ENCODE measurements at places on chromosomes 3 and 15.

DNA sequence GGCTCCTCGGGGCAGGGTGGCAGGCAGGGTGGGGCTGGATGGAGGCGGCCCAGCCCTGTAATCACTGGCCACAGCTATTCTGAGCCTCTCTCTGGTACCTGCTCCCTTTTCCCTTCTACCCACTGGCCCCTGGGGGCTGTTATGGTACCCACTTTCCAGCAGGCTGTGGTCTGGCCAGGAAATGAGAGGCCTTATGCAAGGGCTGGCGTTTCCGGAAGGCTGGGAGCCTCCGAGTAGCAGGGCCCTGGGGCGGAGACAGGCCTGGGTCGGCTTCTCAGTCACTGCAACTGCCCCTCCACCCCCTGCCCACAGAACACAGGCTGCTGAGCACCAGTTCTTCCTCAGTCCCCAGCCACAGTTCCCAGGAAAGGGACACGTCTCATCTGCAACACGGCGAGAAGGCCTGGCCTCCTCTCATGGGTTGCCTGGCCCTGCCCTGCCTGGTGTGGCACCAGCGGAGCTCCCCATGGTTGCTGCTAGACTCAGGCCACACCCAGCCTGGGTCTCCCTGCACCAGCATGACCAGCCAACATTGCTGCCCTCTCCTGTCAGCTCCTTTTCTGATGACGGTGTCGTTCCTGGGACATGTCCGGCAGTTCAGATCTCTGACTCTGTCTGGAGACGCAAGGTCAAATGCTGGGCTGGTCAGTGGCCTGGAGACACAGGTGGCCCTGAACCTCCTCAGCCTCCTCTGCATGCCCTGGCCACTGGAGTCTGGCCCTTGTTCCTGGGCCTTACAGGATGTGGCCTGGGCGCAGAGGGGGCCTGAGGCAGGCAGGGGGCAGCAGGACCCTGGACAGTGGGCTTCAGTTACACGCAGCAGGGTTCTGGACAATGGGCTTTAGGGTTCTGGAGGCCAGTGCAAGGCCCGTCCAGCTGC is 6.5 kb downstream of the CHST13 start:
- peak; percentile 53 for DNase-seq

GRCh38 chr3:66039590-66039887 is 821 bp upstream of the MAGI1 start:
- peak; percentile 39 for DNase-seq

DNA sequence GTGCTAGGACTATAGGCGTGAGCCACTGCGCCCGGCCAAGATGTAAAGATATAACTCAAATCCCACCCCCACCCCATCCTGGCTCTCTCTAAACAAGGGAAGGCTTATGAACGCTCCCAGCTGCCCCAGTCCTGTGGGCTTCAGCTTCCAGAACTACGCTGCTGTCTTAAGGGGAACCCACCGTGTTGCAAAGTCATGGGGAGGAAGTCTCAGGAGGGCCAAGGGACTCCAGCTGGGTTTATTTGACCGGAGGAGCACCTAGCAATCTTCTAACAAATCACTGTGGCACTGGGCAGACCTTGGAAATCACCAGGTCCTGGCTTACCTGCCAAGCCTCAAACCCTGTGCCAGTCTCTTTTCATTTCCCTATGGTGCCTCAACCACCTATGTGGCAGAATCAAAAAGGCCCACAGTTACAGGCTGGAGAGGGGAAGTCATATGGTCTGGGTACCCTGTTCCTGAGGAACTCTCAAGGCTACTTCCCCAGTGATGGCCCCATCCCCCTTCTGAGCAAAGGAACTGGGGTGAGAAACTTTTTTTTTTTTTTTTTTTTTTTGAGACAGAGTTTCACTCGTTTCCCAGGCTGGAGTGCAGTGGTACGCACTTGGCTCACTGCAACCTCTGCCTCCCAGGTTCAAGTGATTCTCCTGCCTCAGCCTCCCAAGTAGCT is 83.4 kb downstream of the RBPMS2 start:
- DNase-seq, result no peak

DNA sequence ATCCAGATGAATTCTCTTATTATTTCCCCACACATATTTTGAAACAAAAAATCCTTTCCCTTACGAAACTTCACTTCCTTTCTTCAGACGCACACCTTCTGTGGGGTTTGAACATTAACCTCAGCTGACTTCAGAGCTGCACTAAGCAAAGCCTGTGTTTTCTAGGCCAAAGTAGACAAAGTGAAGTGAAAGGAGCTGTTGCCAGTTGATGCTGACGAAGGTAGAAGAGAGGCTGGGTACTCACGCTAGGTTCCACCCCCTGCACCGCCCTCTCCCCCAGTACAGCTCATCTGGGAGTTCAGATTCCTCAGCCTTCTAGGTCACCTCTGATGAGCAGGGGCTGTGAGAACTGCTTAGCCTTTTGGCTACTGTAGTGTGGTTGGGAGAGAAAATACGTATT is 24.1 kb downstream of the DUT start:
- DNase-seq, result no peak

DNA sequence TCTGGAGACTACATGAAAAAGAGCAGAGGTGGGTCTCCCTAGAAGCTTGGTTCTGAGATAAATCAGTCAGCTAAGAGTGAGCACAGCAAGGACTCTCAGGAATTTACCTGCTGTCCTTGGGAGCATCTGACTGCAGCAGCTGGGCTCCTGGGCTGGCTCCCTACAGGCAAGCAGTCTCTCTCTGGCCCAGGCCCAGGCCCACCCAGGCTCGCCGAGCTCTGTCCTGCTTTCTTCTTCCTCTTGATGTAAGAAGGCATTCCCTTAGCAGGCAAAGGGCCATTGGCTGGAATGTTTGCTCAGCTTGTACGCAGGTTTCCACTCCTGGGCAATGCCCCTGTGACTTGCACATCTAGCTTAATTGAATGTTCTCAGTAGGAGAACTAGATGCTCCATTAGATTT is 4.3 kb upstream of the RBP2 start:
- no peak for DNase-seq

GRCh38 chr3:76365275-76365674 is 579.9 kb upstream of the ZNF717 start:
- no peak for DNase-seq

- DNase-seq, result no peak
Observed at GRCh38 chr3:106371971-106372805, 503.4 kb upstream of the CBLB start.

DNA sequence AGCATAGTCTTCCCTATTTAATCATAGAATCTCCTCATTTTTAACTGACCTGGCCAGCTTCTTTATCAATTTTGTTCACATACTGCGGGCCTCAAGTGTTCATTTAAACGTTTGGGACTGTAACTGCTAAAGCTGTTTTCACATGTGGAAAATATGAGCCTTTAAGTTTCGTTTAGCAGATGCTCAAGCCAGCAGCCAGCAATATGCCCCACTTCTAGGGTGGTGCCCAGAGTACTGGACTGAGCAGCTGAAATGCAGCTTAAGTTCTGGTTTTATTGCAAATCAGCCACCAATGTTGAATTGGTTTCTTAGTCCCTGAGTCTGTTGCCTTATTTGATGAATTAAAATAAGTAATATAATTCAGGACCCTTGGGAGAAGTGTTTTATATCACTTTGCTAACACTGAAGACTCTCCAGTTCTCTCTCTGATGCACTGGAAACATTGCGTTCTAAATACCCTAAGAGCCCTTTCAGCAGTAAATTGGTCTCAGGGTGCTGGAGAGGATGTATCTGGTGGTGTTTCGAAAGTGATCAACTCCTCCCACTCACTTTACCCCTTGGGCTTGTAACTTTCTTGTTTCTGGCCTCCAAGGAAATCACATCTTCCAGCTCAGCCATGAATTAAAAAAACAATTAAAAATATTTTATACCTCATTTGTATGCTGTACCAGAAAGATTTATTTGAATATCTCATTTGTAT is 61.7 kb downstream of the B3GALNT1 start:
- DNase-seq, result no peak

DNA sequence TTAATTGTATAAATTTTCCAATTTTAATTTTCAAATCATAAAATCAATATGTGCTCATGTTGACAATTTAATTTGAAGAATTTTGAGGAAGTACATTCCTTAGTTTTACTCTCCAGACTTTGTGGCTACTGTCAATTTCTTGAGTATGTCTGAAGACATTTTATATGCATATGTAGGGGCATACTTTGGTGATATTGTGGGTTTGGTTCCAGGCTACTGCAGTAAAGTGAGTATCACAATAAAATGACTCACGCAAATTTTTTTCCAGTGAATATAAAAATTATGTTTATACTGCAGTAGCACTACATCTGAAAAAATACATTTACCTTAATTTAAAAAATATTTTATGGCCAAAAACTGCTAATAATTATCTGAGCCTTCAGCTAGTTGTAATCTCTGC is 123.2 kb upstream of the PLCL2 start:
- DNase-seq, result no peak

- DNase-seq, result no peak
Observed at GRCh38 chr15:28895146-28895545, 9.4 kb downstream of the APBA2 start.

GRCh38 chr3:71414189-71414927 is 169.2 kb downstream of the FOXP1 start:
- no peak for DNase-seq

- no peak for DNase-seq
Observed at GRCh38 chr3:9777694-9778021, 7.9 kb upstream of the CAMK1 start.

DNA sequence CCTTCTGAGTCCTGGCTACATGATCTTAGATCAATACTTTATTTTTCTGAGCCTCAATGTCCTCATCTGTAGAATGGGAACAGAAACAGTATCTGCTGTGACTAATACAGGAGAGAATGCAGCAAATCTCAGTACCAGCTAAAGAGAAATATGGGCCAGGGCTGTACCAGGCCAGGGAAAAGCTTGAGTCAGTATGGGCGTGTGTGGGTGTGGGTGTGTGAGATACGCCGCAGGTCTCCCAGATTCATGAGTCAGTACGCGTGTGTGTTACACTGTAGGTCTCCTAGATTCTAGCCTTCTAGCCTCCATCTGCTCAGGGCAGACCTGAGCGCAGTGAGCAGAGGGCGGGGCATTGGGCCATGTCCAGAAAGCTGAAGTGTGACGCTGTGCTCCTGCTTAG is 15.2 kb downstream of the GNAI2 start:
- DNase-seq, result no peak

GRCh38 chr3:122067214-122067550 is 12.0 kb downstream of the CD86 start:
- no peak for DNase-seq

GRCh38 chr3:120554812-120555606 is 41.1 kb upstream of the NDUFB4 start:
- DNase-seq, result peak; percentile 44

DNA sequence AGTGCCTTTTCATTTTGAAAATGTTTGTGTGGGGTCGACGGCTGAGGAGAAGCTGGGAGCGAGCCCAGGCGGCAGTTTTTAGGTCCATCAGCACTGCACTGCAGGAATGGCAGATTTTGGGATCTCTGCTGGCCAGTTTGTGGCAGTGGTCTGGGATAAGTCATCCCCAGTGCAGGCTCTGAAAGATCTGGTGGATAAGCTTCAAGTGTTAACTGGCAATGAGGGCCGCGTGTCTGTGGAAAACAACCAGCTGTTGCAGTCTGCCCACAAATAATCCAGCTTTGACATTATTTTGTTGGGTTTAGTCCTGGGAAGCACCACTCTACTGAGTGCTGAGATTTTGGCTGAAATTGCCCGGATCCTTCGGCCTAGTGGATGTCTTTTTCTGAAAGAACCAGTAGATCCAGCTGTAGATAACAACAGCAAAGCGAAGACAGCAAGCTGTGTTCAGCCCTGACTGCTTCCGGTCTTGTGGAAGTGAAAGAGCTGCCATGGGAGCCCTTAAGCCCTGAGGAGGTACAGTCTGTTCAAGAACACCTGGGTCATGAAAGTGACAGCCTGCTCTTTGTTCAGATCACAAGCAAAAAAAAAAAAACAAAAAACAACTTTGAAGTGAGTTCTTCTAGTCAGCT is 13.1 kb upstream of the ANP32A start:
- DNase-seq, result no peak

Data from left ventricle myocardium inferior (tissue), 1 donor.